Mesothelial cell of epicardium (in vitro differentiated cells): ENCODE measurements at places on chromosomes 3 and 15. TPM values are rescaled to one million over a fixed set of nuclear protein-coding genes. Genes with fewer than 3 reads are reported as not detected.

- DNase-seq: no peak
Measured at GRCh38 chr3:135803028-135803692, 162.4 kb upstream of the PPP2R3A start.

HSPBAP1 gene
- 10.4 to 11.3 TPM (median 11.1 TPM) in 3 replicates for total RNA-seq

PPCDC gene
- total RNA-seq: 16.0 to 18.4 TPM (median 17.2 TPM) in 3 replicates

GRCh38 chr3:197364410-197365071 is 66.1 kb upstream of the DLG1 start:
- peak; percentile 19 for DNase-seq

- no peak for DNase-seq
Measured at GRCh38 chr3:155554777-155555451, 190.0 kb downstream of the PLCH1 start.

KBTBD13 gene
- total RNA-seq: 0.09 to 0.11 TPM in 2 of 3 replicates, not detected in the other

PP2D1 gene
- total RNA-seq: not detected in 3 replicates

GRCh38 chr3:38151667-38152265 is 13.3 kb downstream of the MYD88 start:
- DNase-seq: no peak

- peak; percentile 19 for DNase-seq
Measured at GRCh38 chr3:105368566-105369499, 2.1 kb downstream of the ALCAM start.

DNA sequence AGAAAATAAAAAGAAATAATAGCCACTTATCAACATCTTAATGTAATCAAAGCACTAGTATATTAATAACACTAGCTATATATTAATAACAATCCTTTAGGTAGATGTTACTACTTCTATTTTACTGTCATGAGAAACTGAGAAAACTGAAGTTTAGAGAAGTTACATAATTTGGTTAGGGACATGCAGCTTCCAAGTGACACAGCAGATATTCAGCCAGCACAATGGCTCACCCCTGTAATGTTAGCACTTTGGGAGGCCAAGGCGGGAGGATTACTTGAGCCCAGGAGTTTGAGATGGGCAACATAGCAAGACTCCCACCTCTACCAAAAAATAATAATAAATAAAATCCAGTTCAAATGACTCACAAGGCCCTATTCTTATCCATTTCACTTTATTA is 1.9 kb upstream of the UBR1 start:
- no peak for DNase-seq

RBP2 gene
- total RNA-seq: not detected in 3 replicates

DNA sequence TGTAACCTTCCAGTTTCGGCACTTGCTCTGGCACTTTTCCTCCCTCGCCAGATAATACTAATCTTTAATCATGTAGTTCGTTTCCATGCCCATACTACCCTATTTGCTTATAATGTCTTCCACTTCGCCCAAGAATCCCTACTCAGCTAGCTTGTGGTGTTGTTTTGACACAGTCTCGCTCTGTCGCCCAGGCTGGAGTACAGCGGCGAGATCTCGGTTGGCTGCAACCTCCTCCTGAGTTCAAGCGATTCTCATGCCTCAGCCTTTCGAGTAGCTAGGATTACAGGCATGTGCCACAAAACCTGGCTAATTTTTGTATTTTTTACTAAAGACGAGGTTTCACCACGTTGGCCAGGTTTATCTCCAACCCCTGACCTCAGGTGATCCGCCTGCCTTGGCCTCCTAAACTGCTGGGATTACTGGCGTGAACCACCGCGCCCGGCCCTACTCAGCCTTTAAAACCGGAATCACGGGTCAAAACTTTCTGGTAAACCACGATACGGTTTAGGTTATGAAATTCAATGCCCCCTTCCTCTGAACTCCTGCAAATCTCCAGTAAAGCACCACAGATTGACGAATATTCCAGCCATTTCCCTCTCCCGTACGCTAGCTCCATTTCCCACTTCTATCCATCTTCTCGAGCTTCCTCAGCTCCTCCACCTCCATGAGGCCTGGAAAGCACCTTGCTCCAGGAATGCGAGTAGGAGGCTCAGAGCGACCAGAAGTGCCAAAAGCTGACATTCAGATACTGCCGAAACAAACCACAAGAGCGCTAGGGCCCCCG is 878 bp upstream of the RAD51 start:
- no peak for DNase-seq

VEPH1 gene
- total RNA-seq: 7.2 to 10.2 TPM (median 7.9 TPM) in 3 replicates
